COLO829 (cell line): ENCODE measurements at places on chromosomes 5 and 9.

- DNase-seq, result no peak
These were observed 170.4 kb downstream of the PIK3R1 start for GRCh38 chr5:68385936-68386335.

DNA sequence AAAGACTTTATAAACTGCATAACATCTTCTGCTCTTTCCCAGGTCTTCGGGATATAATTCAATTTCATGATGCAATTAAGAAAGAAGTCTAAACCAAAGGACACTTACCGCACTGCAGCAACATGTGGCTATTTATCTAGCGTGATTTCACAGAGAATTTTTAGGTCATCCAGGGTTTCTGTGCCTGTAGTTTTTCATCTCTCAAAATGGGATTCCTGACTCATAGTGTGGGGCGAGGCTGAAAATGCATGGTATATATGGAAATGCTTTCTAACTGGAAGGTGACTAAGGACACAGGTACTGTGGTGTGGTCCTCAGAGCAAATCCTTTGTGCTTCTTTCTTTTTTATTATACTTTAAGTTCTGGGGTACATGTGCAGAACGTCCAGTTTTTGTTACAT is 557.7 kb upstream of the KLF4 start:
- no peak for DNase-seq

GRCh38 chr9:112867275-112867991 is 23.2 kb downstream of the SLC46A2 start:
- DNase-seq, result peak; percentile 97

GRCh38 chr9:112755016-112755427 is 4.5 kb downstream of the SNX30 start:
- no peak for DNase-seq

- DNase-seq, result no peak
These were observed 240.4 kb upstream of the RAI14 start for GRCh38 chr5:34415559-34416198.

- no peak for DNase-seq
These were observed 103.3 kb downstream of the DIRAS2 start for GRCh38 chr9:90539286-90539685.

- DNase-seq, result no peak
These were observed 12.3 kb upstream of the DPM2 start for GRCh38 chr9:127949827-127950512.

GRCh38 chr5:174910245-174910737 is 185.9 kb downstream of the MSX2 start:
- DNase-seq, result peak; percentile 46

- peak; percentile 33 for DNase-seq
These were observed 63.6 kb downstream of the RNF180 start for GRCh38 chr5:64229163-64229774.

- DNase-seq, result no peak
These were observed 55.1 kb upstream of the ZNF608 start for GRCh38 chr5:124801551-124801950.

DNA sequence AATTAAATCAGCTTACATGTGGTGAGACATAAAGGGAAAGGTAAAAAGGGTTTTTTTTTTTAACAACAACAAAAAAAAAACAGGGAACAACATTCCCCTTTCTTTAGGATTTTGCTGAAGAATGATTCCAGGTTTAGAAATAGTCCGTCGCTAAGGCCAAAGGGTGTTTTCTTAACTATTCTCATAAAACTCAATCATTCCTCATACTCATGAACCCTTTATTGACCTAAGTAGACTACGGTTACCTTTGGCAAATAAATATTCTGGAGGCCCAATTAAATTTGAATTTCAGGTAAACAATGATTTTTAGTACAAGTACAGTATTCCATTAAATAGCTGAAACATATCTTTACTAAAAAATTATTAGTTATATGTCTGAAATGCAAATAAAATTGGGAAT is 55.6 kb upstream of the CCNG1 start:
- DNase-seq, result no peak

GRCh38 chr5:142323480-142324135 is 1.2 kb downstream of the SPRY4 start:
- no peak for DNase-seq
